HCT116 (cell line): ENCODE measurements at places on chromosomes 12 and 14. TPM values are rescaled to one million over a fixed set of nuclear protein-coding genes. Genes with fewer than 3 reads are reported as not detected.

- no peak overlapping the region for H3K4me3 ChIP-seq
- no peaks in the 10 kb centered on the region for H3K4me1 ChIP-seq
- DNase-seq, result no peak
- H3K36me3 ChIP-seq, result no peaks in the 10 kb centered on the region
- no peak overlapping the region for H3K27ac ChIP-seq
These were observed 2.9 kb downstream of the ABHD12B start for GRCh38 chr14:50874757-50875156.

GRCh38 chr12:15648558-15648957, 140.6 kb downstream of the EPS8 start:
- no peaks in the 10 kb centered on the region for H3K27me3 ChIP-seq
- DNase-seq, result no peak
- no peak overlapping the region for H3K4me3 ChIP-seq
- H3K36me3 ChIP-seq, result peaks cover 11% of the 10 kb centered on the region; the same call in 1 of the 2 replicates
- H3K4me1 ChIP-seq, result no peaks in the 10 kb centered on the region

The GPRC5D gene
- not detected for total RNA-seq

GRCh38 chr14:60722357-60723115, 1.6 kb downstream of the SIX4 start:
- H3K4me3 ChIP-seq, result peak overlapping the region; percentile 79
- no peak for DNase-seq
- peak overlapping the region; percentile 88 for H3K27ac ChIP-seq
- H3K36me3 ChIP-seq, result peaks cover 16% of the 10 kb centered on the region; the same call in 1 of the 2 replicates
- peaks cover 18% of the 10 kb centered on the region for H3K4me1 ChIP-seq
- no peaks in the 10 kb centered on the region for H3K27me3 ChIP-seq

DNA sequence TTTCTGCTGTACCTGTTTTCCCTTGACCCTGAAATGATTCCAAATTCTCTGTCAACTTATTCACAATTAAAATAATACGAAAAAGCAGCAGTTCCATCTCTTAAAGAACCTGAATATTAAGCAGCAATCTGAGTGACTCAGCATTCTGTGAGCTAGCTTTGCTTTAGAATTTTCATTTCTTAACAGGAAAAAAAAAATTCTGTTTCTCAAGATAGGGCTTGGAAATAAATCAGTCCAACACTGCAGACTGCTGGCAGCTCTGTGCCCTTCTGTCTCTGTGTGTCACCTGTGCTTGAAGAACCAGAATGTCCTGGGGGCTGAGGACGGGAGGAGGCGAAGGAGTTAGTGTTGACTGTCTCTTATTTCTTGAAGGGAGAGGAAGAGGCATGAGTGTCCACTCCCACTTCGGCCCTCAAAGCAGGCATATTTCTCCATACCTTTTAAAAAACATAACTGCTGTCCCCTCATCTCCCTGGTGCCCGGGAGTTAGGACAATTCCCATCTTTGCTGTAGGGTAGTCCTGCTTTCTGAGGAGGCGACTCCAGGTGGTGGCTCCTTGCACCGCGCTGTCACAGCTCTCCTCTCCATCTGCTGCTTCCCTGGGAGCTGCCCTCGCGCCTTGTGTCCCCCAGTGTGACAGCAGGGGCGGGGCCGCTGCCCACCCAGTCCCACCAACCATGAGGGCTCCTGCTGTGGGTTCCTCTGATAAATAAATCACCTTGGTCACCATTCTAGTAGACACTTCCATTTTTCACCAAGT, 203.1 kb downstream of the CALM1 start:
- H3K27ac ChIP-seq, result no peak overlapping the region
- H3K27me3 ChIP-seq, result no peaks in the 10 kb centered on the region
- no peak for DNase-seq
- no peak overlapping the region for H3K4me3 ChIP-seq
- H3K4me1 ChIP-seq, result no peaks in the 10 kb centered on the region
- H3K36me3 ChIP-seq, result no peaks in the 10 kb centered on the region

DNA sequence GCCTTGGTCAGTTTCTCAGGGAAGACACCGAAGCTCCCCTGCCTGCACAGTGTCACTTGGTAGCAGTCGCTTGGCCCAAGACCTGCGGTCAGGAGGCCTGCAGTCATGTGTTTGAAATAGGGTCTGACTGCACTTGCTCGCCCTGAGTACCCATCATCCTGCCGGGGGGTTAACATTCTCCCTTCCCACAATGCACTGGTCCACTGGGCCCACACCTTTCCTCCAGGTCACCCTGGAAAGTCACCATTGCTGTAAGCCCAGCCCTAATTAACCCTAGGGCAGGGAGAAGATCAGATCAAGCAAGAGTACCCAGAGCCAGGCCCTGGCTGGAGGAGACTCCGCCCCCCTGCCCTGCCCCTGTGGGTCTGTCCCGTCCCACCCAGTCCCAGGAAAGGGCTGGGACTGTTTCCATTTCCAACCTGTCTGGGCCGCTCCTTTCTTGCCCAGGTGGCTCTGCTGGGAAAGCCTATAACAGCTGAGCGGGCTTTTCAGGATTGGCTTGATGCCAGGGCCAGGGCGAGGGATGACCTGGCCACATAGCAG, 87.1 kb downstream of the ZFP36L1 start:
- no peak overlapping the region for H3K4me3 ChIP-seq
- H3K27ac ChIP-seq, result 0 out of 2 replicates have a peak overlapping the region, but pooled peaks have one; percentile 4
- no peaks in the 10 kb centered on the region for H3K36me3 ChIP-seq

The RAD9B gene
- 0.17 TPM for total RNA-seq

GRCh38 chr12:123040106-123040505, 59.6 kb downstream of the ARL6IP4 start:
- H3K27me3 ChIP-seq, result no peaks in the 10 kb centered on the region
- no peak for DNase-seq
- H3K36me3 ChIP-seq, result no peaks in the 10 kb centered on the region

- H3K27ac ChIP-seq, result peak overlapping the region; percentile 75
- no peaks in the 10 kb centered on the region for H3K27me3 ChIP-seq
- DNase-seq, result no peak
- H3K4me1 ChIP-seq, result peaks cover 28% of the 10 kb centered on the region
- H3K36me3 ChIP-seq, result peaks cover 73% of the 10 kb centered on the region
These were observed 6.7 kb downstream of the DDX47 start for GRCh38 chr12:12819752-12820311.

- no peak for DNase-seq
- H3K4me1 ChIP-seq, result no peaks in the 10 kb centered on the region
- H3K27ac ChIP-seq, result no peak overlapping the region
- H3K36me3 ChIP-seq, result no peaks in the 10 kb centered on the region
- H3K27me3 ChIP-seq, result no peaks in the 10 kb centered on the region; the same call in 1 of the 2 replicates
- H3K4me3 ChIP-seq, result no peak overlapping the region
These were observed 180.8 kb downstream of the ADCK1 start for GRCh38 chr14:77980475-77981321.

DNA sequence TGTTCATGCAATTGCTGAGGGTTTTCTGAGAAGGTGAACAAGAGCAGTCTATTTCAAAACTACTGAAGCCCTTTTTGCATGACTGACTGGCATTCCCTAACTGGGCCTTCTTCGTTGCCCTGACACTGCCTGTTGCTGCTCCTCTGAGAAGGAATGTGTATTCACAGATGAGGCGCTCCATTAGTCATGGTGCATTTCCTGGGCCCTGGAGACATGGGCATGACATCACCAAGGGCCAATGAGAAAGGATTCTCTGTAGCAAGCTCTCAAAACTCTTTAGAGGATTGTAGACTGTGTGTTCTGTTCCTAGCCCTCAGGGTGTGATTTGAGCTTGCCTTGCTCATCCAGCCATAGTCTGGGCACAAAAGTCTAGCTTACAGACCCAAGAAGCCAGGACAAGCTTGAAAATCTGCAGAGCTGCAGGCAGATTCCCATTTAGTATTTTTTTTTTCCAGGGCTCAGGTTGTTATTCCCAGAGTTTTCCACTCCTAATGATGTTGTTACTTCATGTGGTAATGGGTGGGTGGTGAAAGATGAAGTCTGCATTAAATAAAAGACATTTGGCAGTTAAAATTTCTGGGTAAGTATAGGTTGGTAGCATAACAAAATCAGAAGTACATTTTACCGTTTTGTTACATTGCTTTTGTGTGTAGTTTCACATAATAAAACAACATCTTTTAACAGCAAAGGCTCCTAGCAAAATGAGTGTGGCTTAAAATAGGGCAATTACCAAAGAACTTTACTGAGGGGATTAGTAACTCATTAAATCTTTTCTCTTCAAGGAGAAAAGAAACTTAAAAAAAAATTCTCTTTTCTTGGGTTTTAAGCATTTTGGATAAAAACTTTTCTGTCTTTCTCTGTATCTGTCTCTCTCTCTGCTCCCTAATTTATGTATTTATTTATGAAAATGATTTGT, 318.4 kb downstream of the RAD51B start:
- peaks cover 61% of the 10 kb centered on the region for H3K4me1 ChIP-seq
- H3K4me3 ChIP-seq, result no peak overlapping the region
- H3K27ac ChIP-seq, result peak overlapping the region; percentile 99

DNA sequence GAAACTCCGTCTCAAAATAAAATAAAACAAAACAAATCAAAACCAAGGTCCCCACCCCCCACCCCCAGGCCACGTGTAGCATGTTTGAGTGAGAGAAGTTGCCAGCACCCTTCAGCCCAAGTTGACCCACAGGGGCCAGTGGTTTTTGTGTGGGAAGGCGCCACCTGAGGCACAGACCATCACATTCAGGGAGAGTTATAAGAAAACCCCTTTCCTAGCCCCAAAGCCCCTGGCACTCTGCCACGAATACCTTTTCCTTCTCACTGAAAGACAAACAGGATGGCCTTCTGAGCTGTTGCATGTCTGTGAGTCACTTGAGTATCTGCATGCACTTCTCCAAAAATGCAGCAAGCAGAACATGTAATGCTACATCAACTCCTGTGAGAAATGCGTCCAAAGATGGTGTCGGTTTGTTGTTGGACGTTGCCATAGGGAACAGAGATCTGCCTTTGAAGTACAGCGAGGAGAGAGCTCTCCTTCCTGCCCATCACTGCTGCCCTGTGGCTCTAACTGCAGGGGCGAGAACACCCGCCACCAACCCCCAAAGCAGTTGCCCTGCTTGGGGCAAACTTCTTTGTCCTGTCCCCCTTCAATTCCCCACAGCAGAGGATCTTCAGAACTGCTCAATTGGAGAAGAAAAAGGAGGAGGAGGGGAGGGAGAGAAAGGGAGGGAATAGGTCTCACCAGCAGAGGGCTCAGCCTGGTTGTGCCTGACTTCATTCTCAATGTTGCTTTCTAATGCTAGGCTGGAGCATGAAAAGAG, 2.7 kb upstream of the TRAF3 start:
- peaks cover 17% of the 10 kb centered on the region for H3K4me1 ChIP-seq
- H3K4me3 ChIP-seq, result no peak overlapping the region
- no peaks in the 10 kb centered on the region for H3K36me3 ChIP-seq
- H3K27me3 ChIP-seq, result no peaks in the 10 kb centered on the region

- no peaks in the 10 kb centered on the region for H3K36me3 ChIP-seq
- H3K27ac ChIP-seq, result no peak overlapping the region
- no peaks in the 10 kb centered on the region for H3K4me1 ChIP-seq
- H3K4me3 ChIP-seq, result no peak overlapping the region
These were observed 333.9 kb upstream of the LMO3 start for GRCh38 chr12:16939871-16940306.

GRCh38 chr12:100247765-100248164, 19.1 kb downstream of the DEPDC4 start:
- H3K27ac ChIP-seq, result no peak overlapping the region
- no peaks in the 10 kb centered on the region for H3K36me3 ChIP-seq
- no peaks in the 10 kb centered on the region for H3K4me1 ChIP-seq
- no peak for DNase-seq
- H3K4me3 ChIP-seq, result no peak overlapping the region
- H3K27me3 ChIP-seq, result no peaks in the 10 kb centered on the region

- H3K27ac ChIP-seq, result no peak overlapping the region
- no peak for DNase-seq
- no peak overlapping the region for H3K4me3 ChIP-seq
- H3K36me3 ChIP-seq, result no peaks in the 10 kb centered on the region
- H3K27me3 ChIP-seq, result no peaks in the 10 kb centered on the region
These were observed 167.3 kb downstream of the ZFP36L1 start for GRCh38 chr14:68625366-68626090.

DNA sequence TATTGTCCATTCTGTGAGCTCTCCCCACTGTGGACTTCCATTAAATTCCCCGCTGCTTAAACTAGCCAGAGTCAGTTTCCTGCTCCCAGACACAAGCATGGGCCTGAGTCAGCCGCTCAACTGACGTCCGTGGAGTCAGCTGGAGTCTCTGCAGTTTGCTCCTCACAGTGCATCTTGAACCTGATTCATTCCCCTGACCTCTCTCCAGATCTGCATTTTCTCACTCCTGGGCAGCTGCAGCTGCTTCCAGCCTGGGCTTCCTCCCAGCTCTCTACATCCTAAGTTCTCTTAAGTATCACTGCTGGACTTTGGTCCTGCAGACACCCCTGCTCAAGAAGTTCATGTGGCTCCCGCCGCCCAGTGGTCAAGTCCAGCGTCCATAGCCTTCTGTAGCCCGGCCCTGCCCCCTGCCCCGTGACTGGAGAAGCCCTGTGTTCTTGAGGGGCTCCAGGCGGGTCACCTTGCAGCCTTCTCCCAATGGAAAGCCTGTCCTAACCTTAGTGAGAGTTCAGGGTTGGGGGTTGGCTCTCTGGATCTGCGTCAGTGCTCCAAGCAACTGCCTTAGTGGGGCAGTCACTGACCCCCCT, 20.0 kb downstream of the NFKBIA start:
- no peak overlapping the region for H3K4me3 ChIP-seq
- H3K27ac ChIP-seq, result no peak overlapping the region; the same call in 1 of the 2 replicates
- H3K27me3 ChIP-seq, result no peaks in the 10 kb centered on the region
- peaks cover 12% of the 10 kb centered on the region for H3K4me1 ChIP-seq

The NANOG gene
- 0.22 TPM for total RNA-seq

The PEBP1 gene
- total RNA-seq, result 220 TPM

DNA sequence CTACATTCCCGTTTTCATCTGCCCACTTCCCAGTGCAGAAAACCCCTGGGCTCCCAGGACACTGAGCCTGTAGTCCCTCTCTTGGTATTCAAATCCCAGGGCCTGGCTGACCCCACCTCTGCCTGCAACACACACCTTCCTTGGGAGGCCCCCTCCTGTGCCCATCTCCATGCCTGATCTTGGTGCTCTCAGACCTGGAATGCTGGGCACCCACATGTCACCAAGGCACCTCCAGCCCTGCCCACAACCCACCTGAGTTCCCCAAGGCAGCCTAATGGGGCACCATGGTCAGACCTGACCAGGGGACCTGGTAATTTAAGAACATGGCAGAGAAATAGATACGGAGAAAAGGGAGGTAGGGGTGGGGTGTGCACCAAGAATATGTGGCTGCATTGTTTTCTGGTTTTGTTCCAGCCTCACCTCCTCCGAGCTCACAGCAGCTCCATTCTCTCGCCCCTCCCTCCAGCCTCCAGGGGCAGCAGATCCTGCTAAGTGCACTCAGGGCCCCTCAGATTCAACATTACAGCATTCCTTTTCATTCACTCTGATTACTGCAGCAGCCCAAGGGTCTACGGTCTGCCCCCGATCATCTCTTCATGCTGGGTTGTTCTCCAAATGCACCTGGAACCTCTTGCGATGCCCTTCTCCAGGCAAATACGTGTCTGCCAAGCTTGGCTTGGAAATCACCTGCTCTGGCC, 9.2 kb upstream of the HSP90AA1 start:
- peaks cover 32% of the 10 kb centered on the region for H3K4me1 ChIP-seq
- DNase-seq, result no peak
- no peak overlapping the region for H3K4me3 ChIP-seq
- H3K36me3 ChIP-seq, result no peaks in the 10 kb centered on the region
- no peaks in the 10 kb centered on the region for H3K27me3 ChIP-seq

GRCh38 chr12:47408171-47408871, 297.5 kb downstream of the RPAP3 start:
- H3K4me1 ChIP-seq, result peaks cover 6% of the 10 kb centered on the region; the same call in 1 of the 2 replicates
- H3K27me3 ChIP-seq, result no peaks in the 10 kb centered on the region
- no peak overlapping the region for H3K4me3 ChIP-seq
- no peak overlapping the region for H3K27ac ChIP-seq
- H3K36me3 ChIP-seq, result no peaks in the 10 kb centered on the region

GRCh38 chr12:41473441-41473840, 285.3 kb downstream of the PDZRN4 start:
- no peak overlapping the region for H3K4me3 ChIP-seq
- no peaks in the 10 kb centered on the region for H3K4me1 ChIP-seq
- no peaks in the 10 kb centered on the region for H3K36me3 ChIP-seq
- no peaks in the 10 kb centered on the region for H3K27me3 ChIP-seq
- no peak for DNase-seq
